Jurkat, Clone E6-1 (cell line): ENCODE measurements at places on chromosomes 7 and 10.
A peak's percentile ranks its signal among the peaks of the same experiment; 100 is the strongest.

GRCh38 chr10:71694039-71694501, 25.5 kb downstream of the C10orf105 start:
- DNase-seq = no peak

GRCh38 chr7:39616138-39616537, 7.2 kb upstream of the RALA start:
- no peak for DNase-seq

DNA sequence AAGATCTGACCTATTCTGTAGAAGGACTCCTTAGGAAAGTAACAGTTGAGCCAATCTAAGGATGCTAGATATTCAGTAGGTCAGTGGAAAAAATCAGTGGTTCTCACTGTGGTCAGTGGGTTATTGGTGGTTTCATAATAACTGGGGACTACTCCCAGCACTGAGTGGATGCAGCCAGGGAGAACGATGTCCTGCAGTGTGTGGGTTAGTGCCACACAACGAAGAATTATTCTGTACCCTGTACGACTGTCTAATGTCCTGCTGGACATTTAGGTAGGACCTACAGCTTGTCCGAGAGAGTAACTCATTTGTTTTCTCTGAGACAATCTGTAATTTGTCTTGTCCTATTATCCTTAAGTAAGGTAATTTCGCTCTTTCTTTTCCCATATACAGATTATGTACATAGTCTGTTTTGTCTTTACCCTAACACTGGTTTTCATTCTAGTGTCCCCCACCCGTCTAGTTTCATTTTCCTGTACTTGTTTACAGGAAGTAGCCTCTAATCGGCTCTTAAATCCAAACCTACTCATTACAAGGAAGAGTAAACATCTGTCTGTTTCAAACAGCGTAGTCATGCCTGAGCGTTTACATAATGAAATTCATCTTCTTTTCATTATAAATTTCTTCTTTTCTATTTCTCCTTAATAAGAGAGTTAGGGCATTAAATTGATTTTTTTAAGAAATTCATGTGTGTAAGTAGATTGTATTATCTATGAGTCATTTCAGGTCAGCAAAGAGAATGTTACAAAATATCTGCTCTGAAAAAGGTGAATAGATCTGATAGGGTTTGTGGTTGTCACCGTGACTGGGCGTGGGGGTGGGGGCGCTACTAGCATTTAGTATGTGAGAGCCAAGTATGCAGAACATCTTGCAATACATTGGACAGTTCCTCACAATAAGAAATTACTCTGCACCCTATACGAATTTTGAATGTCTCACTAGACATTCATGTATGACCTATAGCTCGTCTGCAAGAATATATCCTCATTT, 8.3 kb upstream of the ZC3HAV1L start:
- no peak for DNase-seq

DNA sequence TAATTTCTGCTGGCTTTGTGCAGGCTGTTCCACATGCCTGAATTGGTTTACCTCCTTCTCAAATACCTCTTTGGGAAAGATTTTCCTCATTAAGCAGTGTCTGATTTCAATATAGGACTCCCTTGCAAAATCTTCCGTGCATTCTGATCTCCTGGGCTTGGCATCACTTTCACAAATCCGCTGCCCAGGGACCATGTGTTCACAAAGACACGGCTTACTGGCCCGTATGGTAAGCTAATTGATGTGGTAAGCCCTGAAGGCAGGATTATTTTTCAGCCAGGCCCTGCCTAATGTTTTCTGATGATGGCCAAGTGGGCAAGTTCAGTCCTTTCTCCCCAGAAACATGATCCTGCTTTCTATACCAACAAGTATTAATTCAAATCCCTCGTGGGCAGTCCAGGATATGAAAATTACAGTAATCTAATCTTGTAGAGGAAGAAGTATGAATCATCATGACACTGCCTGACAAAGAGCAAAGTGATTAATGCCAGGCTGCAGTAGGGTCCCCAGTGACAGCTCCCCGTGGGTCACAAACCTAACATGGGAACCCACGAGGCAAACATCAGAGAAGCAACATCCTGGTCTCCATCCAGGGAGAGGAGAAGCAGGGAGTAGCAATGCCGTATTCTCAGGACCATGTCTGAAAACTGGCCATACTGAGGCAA, 11.6 kb upstream of the SVIL start:
- no peak for DNase-seq

DNA sequence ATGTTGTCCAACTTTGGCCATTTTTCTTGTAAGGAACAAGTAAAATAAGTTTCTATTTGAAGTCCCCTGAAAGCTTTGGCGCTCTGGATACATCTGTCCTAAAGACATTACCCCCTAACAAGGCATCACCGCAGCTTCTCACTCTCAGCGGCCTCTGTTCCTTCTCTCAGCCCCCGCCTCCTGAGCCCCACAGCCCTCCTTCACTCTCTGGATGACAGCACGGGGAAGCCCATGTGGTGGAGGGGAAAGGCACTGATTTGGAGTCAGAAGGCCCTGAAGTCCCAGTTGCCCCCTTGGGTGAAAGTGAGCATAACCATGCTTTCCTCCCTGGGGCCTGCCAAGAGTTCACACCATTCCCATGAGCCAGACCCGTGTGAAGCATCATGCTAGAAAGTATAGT, 4.6 kb downstream of the H2BK1 start:
- DNase-seq = no peak

DNA sequence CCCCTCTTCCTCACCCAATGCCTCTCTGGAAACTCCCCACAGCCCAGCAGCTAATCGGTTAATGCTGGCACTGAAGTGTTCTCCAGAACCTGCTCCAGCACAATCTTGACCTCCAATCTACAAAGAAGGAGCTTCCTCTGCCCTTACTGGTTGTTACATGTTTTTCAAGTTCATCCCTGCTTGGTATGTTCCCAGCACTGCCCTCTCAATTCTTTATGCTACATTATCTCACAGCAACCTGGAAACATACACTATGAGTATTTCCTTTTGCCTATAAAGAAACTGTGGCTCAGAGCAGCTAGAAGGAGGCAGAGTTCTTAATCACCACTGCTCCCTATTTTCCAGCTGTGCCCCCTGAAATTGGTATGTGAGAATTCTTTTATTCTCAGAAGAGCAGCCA, 84.1 kb upstream of the KMT2E start:
- no peak for DNase-seq

GRCh38 chr10:123766012-123766411, 99.9 kb downstream of the GPR26 start:
- DNase-seq = no peak

DNA sequence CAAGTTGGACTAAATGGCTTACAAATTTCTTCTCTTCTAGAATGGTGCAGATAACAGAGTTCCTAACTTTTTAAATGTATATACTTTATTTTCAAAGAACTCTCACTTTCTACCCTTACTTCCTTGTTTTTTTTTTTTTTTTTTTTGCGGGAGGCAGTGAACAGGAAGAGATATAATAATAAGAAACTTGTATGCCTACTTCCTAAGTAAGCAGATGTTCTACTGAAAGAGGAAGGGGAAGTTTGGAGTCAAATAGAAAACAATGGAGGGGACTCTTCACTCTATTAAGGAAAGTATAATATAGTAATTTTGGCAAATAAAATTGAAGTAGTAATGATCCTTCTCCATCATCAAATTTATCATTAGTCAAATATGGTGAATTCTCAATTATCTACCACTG, 754.0 kb downstream of the KCNMA1 start:
- no peak for DNase-seq

DNA sequence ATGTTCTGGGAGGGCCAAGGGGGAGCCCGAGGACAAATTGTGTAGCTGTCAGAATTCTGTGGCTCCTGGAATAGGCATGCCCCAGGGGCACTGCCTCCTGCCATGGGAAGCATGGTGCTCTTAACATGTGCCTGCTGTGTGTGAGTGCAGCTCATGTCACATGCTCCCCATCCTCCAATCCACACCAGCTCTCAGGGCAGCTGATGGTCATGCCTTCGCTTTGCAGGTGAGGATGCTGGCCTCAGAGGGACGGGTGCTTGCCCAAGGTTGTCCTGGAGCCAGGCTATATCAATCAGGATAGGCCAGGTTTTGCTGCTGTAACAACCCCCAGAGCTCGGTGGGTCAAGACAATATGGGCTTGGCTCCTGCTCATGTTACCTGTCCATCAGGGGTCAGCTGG, 303.4 kb downstream of the RPS24 start:
- no peak for DNase-seq

DNA sequence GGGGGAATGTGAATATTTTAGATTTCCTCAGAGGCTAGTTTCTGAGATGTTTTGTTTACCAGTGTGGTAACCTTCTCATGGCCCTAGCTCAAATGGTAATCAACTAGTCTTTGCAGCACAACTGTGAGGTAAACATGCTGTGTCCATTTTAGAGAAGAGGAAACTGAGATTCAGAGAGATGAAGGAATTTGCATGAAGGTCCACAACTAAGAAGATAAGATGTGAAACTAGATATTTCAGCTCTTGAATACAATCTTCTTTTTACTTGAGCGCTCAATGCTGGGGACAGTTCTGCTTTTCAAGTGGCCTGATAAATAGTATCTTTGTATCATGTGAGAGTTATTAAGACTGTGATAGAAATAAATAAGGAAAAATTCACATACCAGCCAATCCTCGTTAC, 245.4 kb downstream of the AUTS2 start:
- DNase-seq = no peak

GRCh38 chr10:132182591-132182990, 4.2 kb upstream of the DPYSL4 start:
- no peak for DNase-seq

- DNase-seq = no peak
These were observed 21.6 kb upstream of the RPEL1 start for GRCh38 chr10:103224133-103224532.

GRCh38 chr10:4006051-4006450, 221.0 kb upstream of the KLF6 start:
- DNase-seq = no peak

DNA sequence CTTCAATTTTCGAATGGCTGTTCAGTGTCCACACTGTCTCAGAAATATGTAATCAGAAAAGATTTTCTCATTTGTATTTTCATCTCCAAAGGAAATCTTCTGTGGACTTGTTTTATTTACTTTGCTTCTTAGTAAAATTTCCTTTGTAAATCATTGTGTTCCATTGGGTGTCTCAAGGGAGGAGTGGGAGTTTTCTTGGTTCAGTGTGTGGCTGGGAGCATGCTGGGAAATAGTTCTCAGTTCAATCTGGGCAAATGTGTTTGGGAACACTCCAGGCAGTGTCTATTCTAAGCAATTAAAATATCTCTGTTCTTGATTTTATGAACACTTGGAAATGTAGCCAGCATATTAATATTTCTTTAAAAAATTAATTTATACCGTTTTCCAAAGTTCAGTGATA, 1019.8 kb downstream of the CNTNAP2 start:
- no peak for DNase-seq

GRCh38 chr7:47358944-47359588, 222.8 kb downstream of the TNS3 start:
- no peak for DNase-seq

- DNase-seq = no peak
These were observed 48.4 kb upstream of the CYTH3 start for GRCh38 chr7:6320791-6321190.

- no peak for DNase-seq
These were observed 533.8 kb upstream of the DPP6 start for GRCh38 chr7:153518201-153518984.

GRCh38 chr10:112815269-112816032, 134.6 kb upstream of the TCF7L2 start:
- no peak for DNase-seq

- DNase-seq = no peak
These were observed 281.2 kb downstream of the SKAP2 start for GRCh38 chr7:26583094-26583648.

- DNase-seq = no peak
These were observed 87.1 kb downstream of the NKX6-2 start for GRCh38 chr10:132698761-132699391.

DNA sequence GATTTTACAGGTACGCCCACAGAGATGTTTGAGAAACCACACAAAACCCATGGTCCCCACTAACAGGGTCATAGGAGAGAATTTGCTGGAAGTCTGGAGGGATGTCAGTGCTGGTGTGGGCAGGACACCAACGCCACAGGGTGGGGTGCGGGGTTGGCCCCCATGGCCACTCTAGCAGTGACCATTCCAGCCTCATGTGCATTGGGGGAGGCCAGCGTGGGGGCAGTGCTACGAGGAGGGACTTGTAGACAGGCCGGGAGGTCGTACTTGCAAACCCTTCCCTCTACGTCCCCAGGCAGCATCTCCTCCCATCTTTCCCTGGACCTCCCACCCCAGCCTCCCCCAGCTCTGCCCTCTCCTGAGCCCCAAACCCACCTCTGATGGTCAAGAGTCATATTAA, 34.0 kb downstream of the FOXL3 start:
- DNase-seq = no peak

DNA sequence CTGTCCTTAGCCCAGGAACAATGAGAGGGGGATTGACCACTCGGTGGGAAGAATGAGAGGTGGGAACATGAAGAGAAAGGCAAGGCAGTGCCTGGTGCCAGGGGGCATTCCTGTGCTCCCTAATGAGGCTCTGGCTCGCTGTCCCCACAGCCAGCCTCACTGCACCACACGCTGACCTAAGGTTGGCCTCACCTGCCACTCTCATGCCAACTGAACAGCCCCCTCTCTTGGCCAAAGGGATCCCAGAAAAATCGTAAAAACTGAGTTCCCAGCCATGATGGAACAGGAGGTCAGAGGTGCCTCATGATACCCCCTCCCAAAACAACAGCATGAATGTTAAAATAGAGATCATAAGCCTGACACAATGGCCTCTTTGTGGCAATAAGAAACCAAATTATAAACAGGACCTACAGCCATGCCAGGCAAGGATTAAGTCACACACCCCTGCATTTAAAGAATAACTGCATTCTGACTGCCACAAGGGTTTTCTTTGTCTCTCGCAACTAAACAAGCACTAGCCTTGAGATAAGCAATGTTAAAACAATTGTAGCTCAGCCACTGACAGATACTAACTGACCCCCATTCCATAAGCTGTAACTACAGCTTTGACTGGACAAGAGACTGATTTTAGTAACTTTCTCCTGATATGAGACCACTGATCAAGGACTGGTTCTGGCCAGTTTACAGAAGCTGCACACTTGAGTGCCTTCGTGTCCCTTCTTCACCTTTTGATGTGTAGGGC, 149.2 kb downstream of the SH2D4B start:
- no peak for DNase-seq

GRCh38 chr7:78497728-78498427, 699.3 kb downstream of the PHTF2 start:
- no peak for DNase-seq

DNA sequence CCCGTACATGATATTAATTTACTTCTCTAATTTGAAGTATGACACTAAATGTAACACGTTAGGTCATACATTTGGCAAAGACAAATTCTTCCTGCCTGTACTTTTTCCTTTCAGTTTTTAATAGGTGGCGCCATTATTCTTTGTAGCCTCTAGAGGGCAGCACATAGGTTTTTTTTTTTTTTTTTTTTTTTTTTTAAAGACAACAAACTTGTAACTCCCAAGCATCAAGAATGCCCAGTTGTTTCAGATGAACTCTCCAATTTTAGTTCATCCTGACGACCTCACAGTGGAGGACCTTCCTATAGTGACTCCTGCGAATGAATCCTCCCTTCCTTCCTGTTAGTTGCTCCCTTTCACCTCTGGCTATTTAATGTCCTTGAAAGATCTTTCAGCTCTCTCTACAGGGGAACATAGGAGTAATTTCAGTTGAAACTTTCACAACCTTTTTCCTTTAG, 139.3 kb upstream of the HDAC9 start:
- DNase-seq = peak; percentile 32
